Iris pigment epithelial cell (primary cell): ENCODE measurements at places on chromosomes 4 and X.
A peak's percentile ranks its signal among the peaks of the same experiment; 100 is the strongest.

GRCh38 chr4:6782147-6782845, at the start of gene KIAA0232:
KIAA0232 (plus strand) TSS chr4:6782727; CDS start chr4:6824454, 41,727 bp downstream.
- DNase-seq = peak; percentile 95

DNA sequence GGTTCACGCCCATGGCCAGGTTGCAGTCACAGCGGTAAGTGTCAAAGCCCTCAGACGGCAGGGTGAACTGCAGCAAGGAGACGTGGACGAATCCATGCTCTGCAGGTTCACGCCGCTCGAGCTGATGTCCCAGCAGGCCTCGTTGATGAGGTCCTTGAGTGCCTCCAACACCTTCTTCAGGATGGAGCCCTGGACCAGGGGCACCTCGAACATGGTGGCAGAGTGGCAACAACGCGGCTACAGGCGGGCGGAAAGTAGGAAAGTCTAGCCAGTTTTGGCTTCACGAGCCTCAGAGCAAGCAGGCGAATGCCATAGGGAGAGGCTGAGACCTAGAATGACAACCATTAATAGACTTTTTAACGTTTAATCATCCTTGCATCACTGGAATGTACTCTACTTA, 485.9 kb downstream of the ZNF674 start:
- no peak for DNase-seq

- DNase-seq = no peak
Measured at GRCh38 chr4:32748498-32748897, 2028.3 kb downstream of the PCDH7 start.

GRCh38 chr4:120156120-120156718, 89.6 kb upstream of the MAD2L1 start:
- DNase-seq = peak; percentile 88

- no peak for DNase-seq
Measured at GRCh38 chr4:121676345-121677075, 20.3 kb downstream of the ANXA5 start.

DNA sequence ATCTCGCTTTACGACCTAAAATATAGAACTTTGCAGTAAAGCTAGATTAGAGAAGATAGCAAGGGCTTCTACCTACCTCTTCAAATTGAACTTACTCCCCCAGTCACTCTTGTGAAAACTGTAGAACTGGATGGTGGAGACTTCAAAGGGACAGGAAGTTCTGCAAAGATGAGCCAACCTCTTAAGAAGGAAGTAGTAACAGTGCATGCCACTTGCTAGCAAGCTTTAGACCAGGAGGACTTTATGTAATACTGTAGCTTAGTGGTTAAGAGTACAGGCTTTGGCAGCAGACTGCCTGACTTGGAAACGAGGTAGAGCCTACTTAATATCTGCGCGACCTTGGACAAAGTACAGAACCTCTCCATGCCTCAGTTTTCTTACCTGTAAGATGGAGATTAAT, 27.5 kb upstream of the VBP1 start:
- no peak for DNase-seq

GRCh38 chr4:6404611-6405396, 67.6 kb downstream of the PPP2R2C start:
- DNase-seq = no peak

DNA sequence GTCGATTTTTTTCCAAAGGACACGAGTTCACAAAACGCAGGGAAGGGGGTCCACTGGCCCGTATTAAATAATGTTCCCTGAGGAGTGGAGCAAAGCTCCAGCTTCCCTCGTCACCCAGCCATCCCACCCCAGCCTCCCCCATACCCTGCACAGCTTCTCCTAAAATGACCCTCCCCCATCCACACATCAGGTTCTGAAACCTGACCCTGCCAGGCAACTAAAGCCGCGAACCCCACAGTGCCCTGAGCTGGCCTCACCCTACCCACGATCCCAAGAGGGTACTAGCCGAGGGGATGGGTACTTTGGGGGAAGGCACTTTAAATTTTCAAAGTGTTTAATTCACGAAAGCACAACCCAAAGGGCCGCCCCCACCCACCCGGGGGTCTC, 634 bp downstream of the APOO start:
- no peak for DNase-seq

GRCh38 chrX:118189000-118189399, 72.4 kb upstream of the KLHL13 start:
- DNase-seq = no peak

DNA sequence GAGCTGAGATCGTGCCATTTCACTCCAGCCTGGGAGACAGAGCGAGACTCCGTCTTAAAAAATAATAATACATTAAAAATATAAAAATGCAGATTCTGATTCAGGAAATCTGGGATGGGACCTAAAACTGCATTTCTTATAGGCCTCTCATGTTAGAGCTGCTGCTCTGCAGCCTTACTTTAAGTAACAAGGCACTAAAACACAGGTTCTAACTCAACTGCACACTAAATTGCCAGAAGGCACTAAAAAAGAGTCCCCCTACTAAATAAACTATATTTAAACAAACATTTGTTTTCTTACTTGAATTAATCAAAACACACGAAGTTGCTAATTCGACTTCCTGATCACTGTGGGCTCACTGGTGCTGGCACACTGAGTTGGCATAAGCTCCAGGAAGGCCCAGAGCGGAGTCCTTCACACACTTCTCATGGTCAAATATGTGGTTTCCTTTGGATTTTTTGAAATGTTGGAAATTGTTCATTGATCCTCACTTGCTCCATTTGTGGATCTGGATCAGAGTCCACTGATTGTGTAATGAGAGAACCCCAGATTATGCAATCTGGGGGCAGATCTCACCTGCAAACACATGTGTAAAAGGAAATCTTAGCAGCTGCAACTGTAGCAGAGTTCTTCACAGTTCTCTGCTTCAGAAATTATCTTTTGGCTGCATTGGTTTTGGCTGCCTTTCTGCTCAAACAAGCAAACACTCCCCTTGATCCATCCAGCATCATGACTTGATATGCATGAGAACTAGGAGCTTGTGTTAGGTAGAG, 59.3 kb downstream of the AFF1 start:
- DNase-seq = no peak

DNA sequence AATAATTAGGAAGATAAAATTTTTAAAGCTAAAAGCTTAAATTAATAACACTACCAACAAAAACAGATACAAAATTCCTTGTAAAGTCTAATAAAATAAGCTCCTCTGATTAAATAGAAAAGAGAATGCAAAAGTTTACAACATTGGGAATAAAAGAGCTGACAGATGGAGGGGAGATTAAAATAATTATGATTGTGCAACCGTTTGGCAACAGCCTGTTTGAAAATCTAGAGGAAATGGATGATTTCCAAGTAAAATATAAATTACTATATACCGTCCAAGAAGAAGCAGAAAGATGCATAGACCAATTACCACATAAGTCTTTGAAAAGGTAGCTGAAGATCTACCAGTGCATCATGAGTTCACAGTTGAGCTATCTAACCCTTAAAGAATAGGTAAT, 46.4 kb upstream of the VBP1 start:
- DNase-seq = no peak

DNA sequence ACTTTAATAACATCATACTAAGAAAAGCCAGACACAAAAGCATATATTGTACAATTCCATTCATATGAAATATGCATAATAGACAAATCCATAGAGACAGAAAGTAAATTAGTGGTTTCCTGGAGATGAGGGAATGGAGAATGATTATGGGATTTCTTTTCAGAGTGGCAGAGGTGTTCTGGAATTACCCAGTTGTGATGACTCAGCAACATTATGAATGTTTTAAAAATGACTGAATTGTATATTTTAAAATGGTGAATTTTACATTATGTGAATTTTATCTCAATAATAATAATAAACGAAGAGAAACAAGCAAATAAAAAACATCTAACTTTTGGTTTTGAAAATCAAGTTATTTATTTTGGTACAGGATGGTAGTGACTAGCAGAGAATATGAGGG, 11.2 kb downstream of the ZXDA start:
- no peak for DNase-seq

DNA sequence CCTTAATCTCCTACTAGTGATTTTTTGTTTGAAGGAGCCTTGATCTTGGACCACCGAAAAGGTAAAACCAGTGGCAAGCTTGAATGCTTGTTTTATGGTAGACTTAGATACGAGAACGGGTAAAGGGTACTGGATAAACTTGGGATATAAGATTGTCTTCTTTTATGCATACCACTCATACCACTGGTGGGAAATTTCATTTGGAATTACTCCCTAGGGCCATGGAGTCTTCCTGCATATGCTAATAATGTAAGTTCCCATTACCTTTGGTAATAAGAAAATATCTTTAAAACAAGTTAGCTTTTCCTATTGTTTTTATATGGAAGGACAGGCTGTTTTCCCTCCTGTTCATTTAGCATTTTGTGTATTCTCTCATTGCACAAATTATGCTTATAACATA, 11.7 kb downstream of the SMARCAD1 start:
- no peak for DNase-seq

DNA sequence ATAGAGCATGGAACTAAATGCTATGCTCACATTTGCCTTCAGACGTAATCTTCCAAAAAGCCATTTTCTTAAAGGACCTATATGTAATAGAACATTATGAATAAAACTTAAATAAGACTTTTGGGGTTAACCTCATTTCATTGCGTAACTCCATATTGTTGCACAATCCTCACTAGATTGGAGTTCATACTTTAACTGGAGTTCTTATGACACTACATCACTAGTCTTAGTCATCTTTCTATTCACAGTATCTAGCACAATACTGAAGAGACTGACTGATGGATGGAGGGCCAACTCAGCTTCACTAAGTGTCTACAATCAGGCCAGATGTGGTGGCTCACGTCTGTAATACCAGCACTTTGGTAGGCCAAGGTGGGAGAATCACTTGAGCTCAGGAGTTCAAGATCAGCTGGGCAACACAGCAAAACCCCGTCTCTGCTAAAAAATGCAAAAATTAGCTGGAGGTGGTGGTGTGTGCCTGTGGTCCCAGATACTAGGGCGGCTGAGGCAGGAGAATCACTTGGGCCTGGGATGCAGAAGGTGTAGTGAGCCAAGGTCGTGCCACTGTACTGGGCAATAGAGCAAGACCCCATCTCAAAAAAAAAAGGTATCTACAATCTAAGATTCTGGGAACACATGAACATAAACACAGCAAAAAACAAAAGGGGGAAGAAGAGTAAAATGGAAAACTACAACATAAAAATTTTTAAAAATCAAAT, 80.8 kb upstream of the MAB21L2 start:
- peak; percentile 95 for DNase-seq

- DNase-seq = peak; percentile 56
Measured at GRCh38 chr4:98905839-98906238, 23.1 kb downstream of the EIF4E start.

- DNase-seq = peak; percentile 21
Measured at GRCh38 chrX:3501833-3502535, 155.5 kb upstream of the MXRA5 start.

DNA sequence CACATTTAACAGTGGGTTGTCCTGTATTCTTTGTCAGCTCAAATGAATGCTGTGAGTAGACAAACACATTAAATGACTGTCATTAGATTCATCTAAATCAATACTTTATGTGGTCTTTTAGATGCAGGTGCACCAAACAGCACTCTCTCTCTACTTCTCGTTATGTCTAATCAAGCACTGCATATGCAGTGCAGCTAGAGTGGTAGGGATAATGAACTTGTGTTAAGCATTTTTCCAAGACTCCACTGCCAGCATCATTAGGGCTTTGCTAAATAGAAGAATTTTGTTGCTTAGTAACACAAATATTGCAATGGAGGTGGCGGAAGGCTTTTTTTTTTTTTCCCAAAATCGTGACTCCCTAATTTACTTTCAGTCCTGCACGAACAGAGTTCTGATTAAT, 447.0 kb upstream of the GALNT7 start:
- no peak for DNase-seq

GRCh38 chr4:17957688-17958087, 63.9 kb downstream of the LCORL start:
- peak; percentile 39 for DNase-seq

- no peak for DNase-seq
Measured at GRCh38 chr4:1852904-1853623, 2.9 kb downstream of the LETM1 start.

GRCh38 chr4:65600656-65601055, 69.6 kb downstream of the EPHA5 start:
- DNase-seq = no peak

DNA sequence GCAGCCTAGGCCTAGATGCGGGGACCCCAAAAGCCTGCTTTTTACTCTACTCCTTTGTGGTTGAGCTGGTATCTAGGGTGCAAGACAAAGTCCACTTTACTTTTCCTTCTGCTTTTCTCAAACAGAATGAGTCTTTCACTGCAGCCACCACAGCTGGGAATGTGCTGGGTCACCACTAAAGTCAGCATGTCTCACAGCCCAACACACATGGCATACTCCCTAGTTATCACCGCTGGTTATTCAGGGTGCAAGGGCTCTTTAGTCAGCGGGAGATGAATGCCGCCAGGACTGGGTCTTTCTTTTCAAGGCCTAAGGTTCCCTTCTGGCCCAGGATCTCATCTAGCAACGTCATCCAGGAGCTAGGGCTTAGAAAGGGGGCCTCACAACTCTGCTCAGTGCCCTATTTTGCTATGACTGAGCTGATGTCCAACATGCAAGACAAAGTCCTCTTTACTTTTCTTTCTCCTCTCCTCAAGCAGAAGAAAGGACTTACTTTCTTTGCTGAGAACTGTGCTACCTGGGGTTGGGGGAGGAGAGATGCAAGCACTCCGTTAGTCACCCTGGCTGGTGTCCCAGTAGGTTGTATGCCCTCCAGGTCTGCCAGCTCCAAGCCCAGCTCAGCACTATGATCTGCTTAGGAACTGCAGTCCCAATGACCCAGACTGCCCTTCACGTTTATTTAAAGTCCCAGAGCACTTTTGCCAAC, 22.9 kb upstream of the STPG2 start:
- peak; percentile 8 for DNase-seq

GRCh38 chrX:11421805-11422524, 128.8 kb downstream of the AMELX start:
- DNase-seq = no peak

GRCh38 chr4:161604516-161605300, 559.1 kb downstream of the FSTL5 start:
- no peak for DNase-seq

- DNase-seq = no peak
Measured at GRCh38 chrX:55220119-55220794, at the start of gene PAGE5. PAGE5 (plus strand) TSS chrX:55220346; CDS start chrX:55221383, 1,037 bp downstream.

DNA sequence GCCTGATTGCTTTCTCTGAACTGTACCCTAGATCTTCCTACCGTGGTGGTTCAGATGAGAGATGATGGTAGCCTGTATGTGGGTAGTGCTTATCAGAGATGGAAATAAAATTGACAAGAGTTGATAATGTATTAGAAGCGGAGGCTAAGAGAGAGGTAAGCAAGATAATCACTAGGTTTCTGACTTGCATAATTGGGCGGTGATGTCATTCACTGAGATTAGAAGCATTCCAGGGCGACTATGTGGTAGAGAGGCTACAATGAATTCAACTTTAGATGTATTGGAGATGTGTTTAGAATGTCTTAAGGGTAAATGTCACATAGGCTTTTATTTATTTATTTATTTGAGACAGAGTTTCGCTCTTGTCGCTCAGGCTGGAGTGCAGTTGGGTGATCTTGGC, 415 bp upstream of the TENM3 start:
- DNase-seq = peak; percentile 88
